ENCODE measurements at places on chromosomes 2 and 18.

GRCh38 chr2:49369101-49369500 lies 214.8 kb upstream of the FSHR start:
- DNase-seq: no peak

- DNase-seq: no peak
These were observed 113.5 kb upstream of the CHRNA1 start for GRCh38 chr2:174877751-174878150.

- no peak for DNase-seq
These were observed 10.2 kb downstream of the SP3 start for GRCh38 chr2:173955004-173955403.

DNA sequence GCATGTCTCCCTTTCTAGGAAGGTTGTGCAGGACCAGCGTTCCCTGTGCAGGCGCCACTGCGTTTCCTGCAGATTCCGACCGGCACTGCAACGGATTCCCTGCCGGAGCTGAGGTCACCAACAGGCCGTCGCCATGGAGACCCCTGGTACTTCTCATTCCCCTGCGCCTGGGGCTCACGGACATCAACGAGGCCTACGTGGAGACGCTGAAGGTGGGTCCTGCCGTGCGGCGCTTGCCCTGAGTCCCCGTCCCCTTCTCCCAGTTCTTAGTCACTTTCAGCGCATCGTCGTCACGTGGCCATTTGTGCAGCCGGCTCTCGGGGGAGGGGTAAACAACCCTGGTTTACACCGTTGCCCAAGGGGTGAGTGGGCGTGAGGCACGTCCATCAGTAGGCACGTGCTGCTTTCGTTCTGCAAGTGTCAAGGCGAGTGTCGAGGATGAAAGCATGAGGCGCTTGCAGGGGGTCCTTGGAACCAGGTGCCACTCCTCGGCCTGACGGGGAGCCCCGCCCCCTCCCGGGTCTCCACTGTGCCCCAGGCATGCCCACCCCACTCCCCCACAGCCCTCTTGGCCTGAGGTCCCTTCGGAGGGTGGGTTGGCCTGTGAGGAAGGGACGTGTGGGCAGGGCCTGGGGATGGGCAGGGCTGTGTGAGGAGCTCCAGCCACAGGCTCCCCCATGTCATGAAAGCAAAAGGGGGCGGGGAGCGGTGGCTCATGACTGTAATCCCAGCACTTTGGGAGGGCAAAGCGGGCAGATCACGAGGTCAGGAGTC lies 19.8 kb downstream of the DTYMK start:
- no peak for DNase-seq

DNA sequence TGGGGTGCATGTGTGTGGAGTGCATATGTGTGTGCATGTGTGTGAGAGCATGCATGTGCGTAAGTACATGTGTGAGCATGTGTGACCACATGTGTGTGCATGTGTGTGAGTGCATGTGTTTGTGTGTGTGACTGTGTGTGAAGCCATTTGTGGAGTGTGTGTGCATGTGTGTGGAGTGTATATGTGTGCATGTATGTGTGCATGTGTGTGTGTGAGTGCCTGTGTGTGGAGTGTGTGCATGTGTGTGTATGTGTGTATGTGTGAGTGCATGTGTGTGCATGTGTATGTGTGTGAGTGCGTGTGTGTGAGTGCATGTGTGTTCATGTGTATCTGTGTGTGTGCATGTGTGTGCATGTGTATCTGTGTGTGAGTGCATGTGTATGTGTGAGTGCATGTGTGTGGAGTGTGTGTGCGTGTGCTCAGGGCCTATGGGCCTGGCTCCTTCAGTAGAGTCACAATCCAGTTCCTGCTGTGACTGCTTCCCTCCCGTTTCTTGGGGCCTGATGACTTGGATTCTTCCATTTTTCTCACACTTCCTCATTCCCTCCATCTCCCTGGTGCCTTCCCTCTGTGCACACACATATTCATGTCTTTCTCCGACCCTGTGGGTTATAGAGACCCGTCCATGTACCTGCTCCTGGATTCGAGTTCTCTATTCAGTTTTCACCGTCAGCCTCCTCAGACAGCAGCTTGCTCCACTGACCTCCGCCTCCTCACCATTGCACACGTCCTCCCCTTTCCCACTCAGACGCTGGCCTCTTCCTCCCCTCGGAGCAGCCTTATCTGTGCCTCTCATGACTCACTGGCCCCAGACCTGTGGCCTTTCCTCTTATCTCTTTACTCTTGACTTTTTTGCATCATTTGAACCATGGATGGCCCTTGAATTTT lies 25.2 kb downstream of the TOGARAM2 start:
- DNase-seq: no peak

DNA sequence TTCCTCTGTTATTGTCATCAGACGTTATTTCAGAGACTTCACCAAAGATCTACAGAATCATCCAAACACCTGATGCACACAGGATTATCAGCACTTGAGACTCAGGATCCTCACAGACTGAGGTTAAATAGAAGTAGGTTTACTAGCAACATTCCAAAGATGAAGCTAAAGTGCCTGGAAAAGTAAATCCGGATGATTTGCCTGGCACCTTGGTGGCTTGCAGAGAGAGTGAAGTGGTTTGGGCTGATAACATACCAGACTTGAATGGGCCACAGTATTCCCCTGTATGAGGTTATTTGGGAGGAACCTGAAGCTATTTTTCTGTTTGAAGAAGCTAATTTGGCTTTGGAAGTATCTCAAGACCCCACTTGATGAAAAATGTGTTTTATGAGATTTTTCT lies 51.0 kb downstream of the OXER1 start:
- no peak for DNase-seq

- no peak for DNase-seq
These were observed 1594.6 kb upstream of the SLC39A10 start for GRCh38 chr2:194062401-194062800.

- DNase-seq: peak; percentile 18
These were observed 129.2 kb downstream of the IKZF2 start for GRCh38 chr2:213021971-213022899.

DNA sequence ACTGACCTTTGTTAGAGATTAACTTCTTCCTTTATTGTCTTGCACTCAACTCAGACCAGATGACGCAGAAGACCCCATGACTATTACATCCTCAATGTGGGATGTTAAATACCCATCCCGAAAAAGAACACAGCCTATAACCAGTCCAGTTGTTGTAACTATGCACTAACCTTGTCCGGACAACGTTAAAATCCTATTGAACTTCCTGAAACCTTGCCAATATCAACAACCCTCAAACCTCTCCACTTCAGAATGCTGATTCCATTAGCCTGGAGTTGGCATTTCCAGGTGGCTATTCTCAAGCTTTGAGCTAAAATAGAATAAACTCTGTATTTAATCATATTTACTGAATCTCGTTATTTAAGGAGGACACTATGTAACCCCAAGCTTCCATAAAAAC lies 13.6 kb downstream of the NMS start:
- no peak for DNase-seq

DNA sequence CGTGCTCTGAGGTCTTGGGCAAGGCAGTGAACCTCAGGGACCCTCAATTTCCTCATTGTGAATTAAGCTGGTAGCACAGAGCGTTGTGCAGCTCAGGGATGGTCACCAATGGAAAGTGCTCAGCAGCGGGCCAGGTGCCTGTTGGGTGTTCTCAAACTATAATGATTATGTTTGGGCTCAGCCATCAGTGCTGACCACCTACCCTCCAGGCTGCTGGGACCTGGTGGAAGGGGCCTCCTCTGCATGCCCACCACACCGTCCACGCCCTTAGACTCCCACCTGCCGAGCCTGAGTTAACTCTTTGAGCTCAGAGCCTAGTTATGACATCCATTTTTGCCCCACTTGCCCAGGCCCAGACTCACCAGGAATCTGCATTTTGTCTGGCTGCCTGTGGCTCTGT lies 35.0 kb downstream of the GLI2 start:
- DNase-seq: no peak

DNA sequence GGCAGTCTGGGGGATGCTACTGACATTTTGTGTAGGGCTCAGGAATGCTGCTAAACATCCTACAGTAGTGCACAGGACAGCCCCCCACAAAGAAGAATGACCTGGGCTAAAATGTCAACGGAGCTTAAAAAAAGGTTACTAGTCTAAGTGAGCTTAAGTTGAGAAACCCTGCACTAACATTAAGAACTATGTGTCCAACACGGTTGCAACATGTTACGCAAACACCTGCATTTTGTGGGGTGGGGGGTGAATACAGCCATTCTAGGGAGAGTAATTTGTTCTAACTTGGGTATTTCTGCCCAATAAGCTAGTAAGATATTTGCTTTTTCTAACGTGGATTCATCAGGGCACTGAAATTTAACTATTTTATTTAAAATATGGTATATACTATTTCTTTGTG lies 57.9 kb downstream of the SLC8A1 start:
- DNase-seq: no peak

DNA sequence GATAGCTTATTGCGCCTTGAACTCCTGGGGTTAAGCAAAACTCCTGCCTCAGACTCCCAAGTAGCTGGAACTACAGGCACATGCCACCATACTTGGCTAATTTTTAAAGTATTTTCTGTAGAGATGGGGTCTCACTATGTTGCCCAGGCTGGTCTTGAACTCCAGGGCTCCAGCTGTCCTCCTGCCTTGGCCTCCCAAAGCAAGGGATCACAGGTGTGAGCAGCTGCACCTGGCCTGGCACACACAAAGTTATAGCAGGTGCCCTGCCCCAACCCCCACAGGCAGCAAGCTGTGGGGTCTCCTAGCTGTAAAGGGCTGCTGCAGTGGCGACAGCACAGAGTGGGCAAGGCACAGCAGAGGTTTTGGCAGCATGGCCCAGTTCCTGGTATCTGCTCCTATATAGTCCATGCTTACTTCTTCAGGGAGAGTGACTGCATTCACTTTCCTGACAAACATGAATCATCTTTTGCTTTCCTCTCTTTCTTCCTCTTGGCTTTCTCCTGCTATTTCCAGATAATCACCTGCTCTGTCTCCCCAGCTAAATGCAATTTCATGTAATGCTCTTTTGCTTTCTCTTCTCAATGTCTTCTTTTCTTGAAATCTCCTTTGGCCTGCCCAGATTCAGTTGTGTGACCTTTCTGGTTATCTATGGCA lies 27.3 kb upstream of the METAP1D start:
- no peak for DNase-seq

DNA sequence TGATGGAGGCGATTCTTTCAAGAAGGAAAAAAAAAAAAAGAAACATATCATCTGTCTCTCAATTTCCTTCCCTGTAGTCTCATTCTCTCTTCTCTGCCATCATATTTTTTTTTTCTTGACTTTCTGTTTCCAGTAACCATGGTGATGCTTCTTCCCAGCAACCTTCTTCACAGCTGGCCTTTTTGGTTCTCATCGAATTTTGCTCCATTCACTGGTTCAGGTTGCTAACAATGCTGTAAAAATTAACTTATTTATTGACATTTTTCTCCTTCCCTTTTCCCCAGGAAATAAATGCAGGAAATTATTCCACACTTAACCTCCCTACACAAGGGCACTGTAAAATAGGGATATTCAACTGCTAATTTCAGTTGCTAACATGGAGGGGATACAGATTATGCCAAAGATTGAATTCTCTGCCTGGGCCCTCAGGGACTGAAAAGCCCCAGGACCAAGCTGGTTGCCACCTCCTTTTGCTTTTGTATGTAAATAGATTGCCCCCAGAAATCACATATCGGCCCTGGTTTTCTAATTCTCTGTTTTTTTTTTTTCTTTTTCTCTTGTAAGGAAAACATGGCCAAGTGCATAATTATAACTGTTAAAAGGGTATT lies 154.7 kb downstream of the MAP2 start:
- DNase-seq: no peak

GRCh38 chr2:212173756-212174510 lies 364.7 kb downstream of the ERBB4 start:
- no peak for DNase-seq

GRCh38 chr18:48007955-48008701 lies 77.7 kb upstream of the SMAD2 start:
- peak; percentile 63 for DNase-seq

DNA sequence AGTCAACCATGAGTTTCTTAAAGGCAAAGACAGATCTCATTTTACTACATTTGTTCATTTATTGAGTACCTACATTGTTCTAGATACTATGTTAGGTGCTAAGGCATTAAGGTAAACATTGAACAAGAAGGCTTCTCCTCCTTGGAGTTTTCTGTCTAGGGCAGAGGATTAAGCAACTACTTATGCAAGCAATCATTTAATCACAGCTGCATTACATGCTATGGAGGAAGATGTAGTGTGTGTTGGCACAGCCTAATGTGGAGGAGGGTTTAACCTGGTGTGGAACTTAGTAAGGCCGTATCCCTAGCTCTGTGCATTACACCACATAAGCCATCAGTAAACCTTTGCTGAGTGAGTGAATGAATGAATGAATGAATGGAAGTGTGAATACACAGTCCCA lies 106.5 kb upstream of the MAP3K20 start:
- DNase-seq: no peak

GRCh38 chr2:9846554-9846953 lies 3.3 kb downstream of the TAF1B start:
- no peak for DNase-seq

- peak; percentile 94 for DNase-seq
These were observed 21.0 kb upstream of the STAT4 start for GRCh38 chr2:191171708-191172355.

DNA sequence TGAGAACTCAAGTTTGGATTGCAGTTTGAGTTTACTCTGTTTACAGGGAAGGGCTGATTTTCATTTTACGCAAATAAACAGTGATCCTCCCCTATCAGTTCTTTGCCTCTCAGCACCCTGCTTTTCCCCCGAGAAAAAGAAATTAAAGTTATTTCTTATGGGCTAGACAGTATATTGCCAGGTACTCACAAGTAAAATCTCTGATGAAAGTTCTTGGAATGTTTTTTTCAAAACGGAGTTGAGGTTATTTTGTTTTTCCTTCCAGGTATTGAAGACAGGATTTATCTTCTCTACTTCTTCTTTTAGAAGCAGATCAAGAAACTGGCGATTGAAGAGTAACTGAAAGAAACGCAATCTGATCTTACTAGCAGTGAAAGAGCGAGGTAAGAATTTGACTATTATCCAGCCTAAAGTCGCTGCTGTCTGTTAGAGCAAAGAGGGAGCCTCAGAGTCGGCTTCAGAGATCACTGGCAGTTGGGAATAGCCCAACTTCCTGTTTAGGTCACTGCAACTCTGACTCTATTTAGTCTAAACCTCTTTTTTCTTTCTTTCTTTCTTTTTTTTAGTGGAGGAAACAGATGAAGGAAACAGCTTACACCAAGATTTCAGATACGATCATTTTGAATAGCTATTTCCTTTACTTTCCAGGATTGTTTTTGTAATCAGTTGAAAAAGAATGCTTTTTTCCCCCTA lies at the start of gene TFPI:
TSS of gene TFPI (minus strand) at position 425 of the 693 bp plus-strand sequence. CDS start 50,667 bp downstream, outside the sequence.
- peak; percentile 77 for DNase-seq

DNA sequence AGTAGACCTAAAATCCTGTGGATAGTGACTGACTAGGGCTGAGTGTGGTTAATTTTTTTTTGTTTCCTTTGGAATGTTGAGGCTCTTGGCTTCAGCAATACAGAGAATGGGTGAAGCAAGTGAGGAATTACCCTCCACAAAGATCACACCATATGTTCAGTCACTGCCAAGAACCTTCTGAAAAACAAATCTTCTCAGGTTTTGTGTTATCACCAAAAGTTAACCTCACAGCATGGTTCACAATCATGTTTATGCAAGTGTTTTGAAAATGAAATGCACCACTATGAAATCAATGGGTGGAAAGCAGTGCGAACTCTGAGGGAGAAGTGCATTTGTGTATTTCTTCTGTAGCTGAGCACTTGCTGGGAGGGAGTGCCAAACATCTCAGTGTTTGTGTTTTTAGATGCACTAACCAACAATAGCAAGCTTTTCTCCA lies 44.4 kb downstream of the SPATS2L start:
- DNase-seq: no peak
